ENCODE measurements at places on chromosomes 1 and 21.

- no peak for DNase-seq
Measured at GRCh38 chr1:199762572-199762971, 264.9 kb upstream of the NR5A2 start.

DNA sequence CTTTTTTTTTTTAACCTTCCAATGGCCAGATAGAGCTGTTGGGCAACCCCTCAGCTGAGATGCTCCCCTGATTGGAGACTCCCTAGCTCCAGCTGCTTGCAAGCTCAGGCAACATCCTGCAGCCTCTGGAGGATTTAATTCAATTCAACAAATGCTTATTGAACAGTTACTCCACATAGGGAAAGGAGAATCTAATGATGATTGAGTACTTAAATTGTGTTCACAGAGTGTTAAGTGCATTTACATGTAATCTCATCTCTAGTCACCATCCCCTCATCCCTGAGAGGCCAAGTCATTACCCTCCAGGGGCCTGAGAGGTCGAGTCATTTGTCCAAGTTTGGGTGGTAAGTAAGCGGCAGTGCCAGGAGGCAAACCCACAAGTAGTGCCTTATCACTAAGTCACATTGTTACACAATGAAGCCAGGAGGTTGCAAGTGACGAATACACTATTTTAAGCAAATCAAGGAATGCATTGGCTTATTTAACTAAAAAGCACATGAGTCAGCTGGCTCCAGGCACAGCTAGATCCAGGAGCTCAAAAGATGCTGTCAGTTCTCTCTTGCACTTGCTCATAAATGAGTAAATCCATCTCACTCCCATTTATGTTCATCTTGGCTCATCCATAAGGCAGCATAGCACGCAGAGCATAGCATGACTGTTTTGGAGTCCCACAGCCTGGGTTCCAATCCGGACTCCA is 64.3 kb downstream of the OPTC start:
- no peak for DNase-seq

- DNase-seq = no peak
Measured at GRCh38 chr1:183543619-183544204, 46.5 kb downstream of the NCF2 start.

DNA sequence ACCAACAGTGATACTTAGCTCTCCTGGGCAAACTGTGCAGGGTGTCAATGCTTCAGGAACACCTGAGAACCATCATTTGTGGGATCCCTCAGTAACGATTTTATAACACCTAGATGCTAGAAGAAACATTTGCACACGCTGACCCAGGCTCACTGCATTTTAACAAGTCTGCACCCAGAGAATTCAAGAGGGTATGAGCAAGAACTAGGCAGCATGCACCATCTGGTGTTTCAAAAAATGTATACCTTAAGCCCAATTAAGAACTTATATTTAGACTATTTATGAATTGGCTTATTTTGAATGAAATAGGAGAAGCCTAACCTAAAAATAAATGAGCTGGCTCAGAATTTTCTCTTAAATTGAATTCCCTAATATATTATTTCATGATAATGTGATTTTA is 400.5 kb downstream of the GPATCH2 start:
- no peak for DNase-seq

DNA sequence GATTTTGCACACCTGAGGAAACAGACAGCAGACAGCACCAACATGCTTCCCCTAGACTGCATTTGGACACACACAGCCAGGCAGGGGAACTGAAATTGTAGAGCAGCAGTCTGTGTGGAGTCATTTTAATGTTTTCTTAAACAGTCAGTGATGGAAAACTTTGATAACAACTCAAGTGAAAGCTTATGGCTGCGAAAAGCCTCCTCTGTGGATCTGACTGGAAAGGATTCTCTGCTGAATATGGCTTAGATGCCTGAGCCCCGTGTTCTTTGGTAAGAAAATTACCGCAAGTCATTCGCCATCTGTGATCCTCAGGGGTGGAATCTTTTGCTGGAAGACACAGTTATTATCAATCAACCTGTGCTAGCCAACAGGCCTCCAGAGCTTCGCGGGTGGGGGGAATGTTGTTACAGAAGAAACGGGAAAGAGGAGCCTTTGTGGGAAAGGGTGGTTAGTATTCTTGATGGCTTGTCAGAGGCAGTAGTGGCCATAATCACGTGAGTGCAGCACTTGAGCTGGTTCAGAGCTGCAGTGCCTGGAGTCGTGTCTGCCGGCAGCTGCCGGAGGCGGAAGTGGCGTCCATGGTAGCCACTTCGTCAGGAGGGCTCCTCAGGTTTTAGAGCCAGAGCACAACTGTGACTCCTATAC is 204.7 kb downstream of the ST6GALNAC3 start:
- no peak for DNase-seq

- DNase-seq = no peak
Measured at GRCh38 chr1:66271904-66272254, 262.1 kb upstream of the SGIP1 start.

DNA sequence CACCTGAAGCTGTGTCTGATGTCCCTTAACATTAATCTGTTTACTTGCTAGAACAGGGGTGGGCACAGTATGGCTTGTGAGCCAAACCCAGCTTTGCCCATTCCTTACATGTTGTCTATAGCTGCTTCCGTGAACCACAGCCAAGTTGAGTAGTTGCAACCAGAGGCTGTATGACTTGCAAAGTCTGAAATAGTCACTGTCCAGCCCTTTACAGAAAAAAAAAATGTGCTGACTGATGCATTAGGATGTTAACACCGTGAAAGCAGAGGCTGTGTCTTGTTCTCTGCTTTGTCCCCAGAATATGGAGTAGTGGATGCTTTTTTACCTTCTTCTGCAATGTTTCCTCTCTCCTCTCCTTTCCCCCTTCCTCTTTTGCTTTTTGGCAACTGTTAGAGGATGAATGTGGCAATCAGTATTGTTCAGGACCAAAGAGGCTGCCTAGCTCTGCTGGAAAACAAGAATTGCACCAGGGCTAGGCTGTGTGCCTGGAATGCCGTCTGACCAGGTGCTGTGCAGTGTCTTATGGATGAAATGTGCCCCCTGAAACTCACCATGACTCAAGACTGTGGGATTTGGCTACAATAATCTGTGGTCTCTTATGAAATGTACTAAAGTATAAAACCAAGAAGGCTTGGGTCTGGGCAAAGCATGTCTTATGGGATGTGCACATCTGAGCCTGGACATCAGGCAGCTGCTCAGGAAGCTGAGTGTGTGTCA is 79.6 kb upstream of the GCLM start:
- DNase-seq = no peak

DNA sequence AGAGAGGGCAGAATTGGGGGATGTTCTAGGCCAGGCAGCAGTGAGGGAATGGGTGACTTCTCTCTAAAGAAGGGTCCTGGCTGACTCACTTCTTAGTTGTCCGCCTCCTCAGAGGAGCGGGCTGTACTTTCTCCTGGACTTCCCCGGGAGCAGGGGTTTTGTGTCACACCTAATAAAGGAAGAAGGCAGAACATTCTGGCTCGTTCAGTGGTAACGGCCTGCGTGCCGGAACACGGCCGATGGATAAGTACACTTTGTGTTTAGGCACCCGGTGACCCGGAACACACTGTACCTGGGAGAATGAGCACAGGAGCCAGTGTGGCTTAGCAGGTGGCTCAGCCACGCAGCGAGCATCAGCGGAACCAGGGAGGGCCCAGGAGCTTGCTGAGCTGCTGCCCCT is 84.7 kb downstream of the FBXO2 start:
- no peak for DNase-seq

- DNase-seq = no peak
Measured at GRCh38 chr1:43809097-43809673, 101.8 kb downstream of the ST3GAL3 start.

- no peak for DNase-seq
Measured at GRCh38 chr1:47382399-47382983, 33.6 kb upstream of the FOXE3 start.

DNA sequence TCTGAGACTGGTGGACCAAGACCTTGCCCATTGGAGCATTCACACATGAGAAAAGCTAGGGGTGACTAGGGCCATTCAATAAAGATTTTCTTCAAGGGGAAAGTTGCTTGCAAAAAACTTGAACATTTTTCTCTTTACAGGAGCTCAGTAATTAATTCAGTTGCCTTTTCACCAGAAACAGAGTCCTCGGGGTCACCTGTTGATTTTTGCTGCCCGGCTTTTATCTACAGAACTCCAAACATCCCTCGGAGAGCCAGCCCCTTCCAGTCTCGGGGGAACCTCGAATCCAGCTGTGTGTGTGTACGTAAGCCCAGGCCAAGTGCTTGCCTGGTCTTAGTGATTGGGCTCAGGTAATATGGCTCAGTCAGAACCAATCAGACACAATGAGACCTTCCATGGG is 47.5 kb downstream of the PCNX2 start:
- no peak for DNase-seq

DNA sequence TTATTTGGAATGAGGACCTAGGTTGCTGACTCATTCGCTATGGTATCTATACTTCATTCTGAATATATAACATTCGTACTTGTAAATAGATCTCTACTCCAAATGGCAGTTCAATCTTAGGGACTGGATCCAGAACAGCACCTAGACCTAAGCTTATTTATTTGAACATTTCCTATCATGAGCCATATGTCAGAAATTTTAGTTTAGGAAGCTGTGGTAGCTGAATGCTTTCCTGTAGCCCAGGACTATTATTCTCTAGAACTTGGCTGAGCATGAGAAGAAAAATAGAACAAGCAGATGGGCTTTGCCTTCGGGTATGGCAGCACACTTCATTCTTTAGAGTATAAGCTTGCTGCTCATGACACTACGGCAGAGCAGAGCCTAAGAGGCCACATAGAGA is 1114.4 kb upstream of the B3GALT2 start:
- no peak for DNase-seq

DNA sequence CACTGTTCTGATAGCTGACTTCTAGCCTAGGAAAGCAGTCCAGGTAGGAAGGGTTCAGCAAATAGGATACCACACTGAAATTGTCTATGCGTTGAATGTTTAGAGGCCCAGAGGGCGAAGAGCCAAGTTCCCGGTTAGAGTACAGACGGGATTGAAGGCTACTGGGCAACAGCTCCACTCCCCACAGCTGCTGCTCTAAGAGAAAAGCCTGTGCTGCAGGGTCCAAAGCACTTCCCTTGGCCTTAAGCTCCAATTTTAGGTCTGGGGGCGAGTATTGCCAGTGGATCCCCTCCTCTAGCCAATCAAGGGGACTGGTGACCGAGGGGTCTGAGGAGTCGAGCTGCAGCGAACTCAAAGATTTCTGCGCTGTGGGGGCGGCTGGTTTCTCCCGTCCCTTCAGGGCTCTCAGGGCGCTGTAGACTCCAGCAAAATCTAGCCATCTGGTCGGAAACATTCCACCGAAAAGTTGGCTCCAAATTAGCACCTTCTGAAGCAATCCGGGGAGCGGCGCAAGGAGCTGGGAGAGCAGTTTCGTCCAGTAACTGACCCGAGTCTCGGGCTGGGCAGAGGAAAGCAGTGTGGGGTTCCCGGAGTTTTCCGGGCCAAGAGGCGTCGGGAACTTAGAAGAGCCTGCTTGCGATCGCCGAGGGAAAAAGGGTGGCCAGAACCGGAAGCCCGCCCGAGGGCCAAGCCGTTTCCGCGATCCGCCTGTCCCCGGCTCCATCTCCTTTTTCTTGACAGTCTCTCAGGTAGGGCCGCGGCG is 748 bp downstream of the PPP1R15B start:
- no peak for DNase-seq

DNA sequence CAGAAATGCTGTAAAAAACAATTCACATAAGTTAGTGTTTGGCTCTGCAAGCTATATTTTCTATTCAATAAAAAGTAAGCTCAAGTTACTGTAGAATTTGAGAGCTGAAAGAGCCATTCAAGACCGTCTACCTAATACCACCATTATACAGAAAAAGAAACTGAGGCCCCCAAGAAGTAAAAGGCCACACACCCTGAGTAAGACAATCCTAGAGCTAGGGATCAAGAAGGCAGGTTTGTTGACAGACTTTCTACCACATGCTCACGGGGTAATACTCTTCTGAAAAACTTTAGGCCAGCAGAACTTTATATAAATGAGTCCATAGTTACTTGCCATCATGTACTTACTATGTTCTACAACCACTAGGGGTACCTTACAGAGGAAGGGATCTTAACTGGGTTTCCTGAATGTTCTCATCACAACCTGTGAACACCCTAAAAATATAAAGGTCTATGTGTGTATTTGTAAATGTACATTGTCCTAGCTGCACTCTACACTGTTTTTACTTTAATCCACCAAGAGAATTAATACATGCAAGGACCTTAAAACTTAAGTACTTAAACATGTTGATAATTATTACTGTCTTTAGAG is 2.7 kb downstream of the PSMG1 start:
- no peak for DNase-seq

GRCh38 chr1:204487256-204487615 is 7.4 kb downstream of the PIK3C2B start:
- no peak for DNase-seq

GRCh38 chr1:61079898-61080336 is 2.4 kb upstream of the NFIA start:
- no peak for DNase-seq

DNA sequence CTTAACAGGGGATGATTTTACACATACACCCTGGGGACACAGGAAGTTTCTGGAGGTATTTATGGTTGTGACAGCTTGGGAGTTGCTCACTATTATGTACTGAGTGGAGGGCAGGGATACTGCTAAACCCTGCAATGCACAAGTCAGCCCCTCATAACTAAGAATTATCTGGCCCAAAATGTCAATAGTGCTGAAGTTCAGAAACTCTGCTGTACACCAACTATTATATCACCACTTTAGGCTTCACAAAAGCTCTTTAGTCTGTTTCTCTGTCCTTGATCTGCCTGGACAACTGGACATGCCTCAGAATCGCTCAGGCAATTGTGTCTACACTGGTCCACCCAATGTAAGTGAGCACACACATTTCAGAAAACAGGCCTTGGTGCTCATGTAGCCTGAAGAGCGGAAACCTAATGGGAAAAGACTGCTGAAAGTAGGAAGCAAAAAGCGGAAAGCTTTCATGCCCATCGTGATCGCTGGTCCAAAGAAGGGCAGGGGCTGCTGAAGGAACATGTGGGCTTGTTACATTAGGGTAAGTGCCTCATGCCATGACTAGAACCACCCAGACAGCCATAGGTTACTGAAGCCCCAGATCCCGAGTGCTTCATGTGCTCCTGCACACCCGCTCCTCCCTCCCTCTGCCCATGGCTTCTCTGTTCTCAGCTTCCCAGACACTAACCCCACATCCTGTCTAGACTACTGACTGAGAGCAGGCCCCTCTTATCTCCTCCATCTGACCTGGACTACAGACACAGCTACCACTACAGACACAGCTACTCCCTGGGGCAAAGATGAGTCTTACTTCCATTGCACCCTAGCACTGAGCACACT is 73.5 kb downstream of the LRIG2 start:
- DNase-seq = no peak

- DNase-seq = no peak
Measured at GRCh38 chr1:230994860-230995259, 16.0 kb downstream of the ARV1 start.

DNA sequence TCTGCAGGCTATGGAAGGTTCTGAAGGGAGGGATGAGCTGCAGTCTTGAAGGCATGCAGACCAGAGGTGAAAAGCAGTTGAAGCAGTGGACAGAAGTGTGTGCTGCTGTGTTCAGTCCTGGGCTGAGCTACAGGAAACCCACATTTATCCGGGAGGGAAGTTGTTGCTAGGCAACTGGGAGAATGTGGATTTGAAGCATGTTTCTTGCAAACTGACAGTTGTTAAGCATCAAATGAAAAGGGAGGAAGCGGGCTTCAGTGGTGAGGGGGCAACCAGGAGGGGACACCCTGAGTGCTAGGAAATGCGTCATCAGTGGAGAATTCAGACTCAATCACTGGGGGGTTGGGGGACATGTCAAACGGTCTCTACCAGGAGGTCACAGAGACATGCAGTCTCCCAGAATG is 28.7 kb downstream of the ABCA4 start:
- no peak for DNase-seq

GRCh38 chr1:24934310-24935195 is 4.5 kb upstream of the RUNX3 start:
- DNase-seq = no peak
